ENCODE measurements at places on chromosomes 13 and 19. TPM values are rescaled to one million over a fixed set of nuclear protein-coding genes. Genes with fewer than 3 reads are reported as not detected.

HCST gene
- total RNA-seq: 1.3 TPM

RANBP3 gene
- total RNA-seq: 92.4 TPM

C19orf33 gene
- 46.8 TPM for total RNA-seq

MAP4K1 gene
- total RNA-seq: 16.8 TPM

NLRP4 gene
- total RNA-seq: not detected

IL17D gene
- total RNA-seq: 1.5 TPM

CYP2F1 gene
- total RNA-seq: not detected

PRTN3 gene
- total RNA-seq: not detected

CD22 gene
- total RNA-seq: 0.92 TPM

ADAT3 gene
- total RNA-seq: 12.1 TPM

SIGLEC6 gene
- total RNA-seq: not detected

ZNF763 gene
- total RNA-seq: 4.8 TPM

FREM2 gene
- total RNA-seq: 42.8 TPM

RXFP2 gene
- total RNA-seq: not detected

SLC15A1 gene
- total RNA-seq: 10.9 TPM

CACNG7 gene
- total RNA-seq: 6.0 TPM

ZNF17 gene
- total RNA-seq: 13.9 TPM

PLEKHF1 gene
- total RNA-seq: 6.3 TPM

LILRB5 gene
- not detected for total RNA-seq

CEACAM4 gene
- not detected for total RNA-seq

NECTIN2 gene
- total RNA-seq: 123 TPM

FBXO27 gene
- total RNA-seq: 8.2 TPM

FLT3LG gene
- total RNA-seq: 2.0 TPM

ASPDH gene
- not detected for total RNA-seq

FGF22 gene
- not detected for total RNA-seq

FAM174C gene
- 36.4 TPM for total RNA-seq

SLC25A41 gene
- total RNA-seq: 1.1 TPM

ZNF813 gene
- 7.6 TPM for total RNA-seq

LILRA5 gene
- total RNA-seq: not detected

SIAH3 gene
- 0.53 TPM for total RNA-seq

FPR3 gene
- total RNA-seq: not detected

KLF1 gene
- total RNA-seq: not detected

PNMA8A gene
- total RNA-seq: 21.9 TPM

PRRG2 gene
- total RNA-seq: 5.1 TPM

LENG9 gene
- total RNA-seq: 4.2 TPM

ICAM3 gene
- total RNA-seq: 5.8 TPM

ZNF418 gene
- 24.6 TPM for total RNA-seq

CYSLTR2 gene
- total RNA-seq: 6.1 TPM

NLRP9 gene
- not detected for total RNA-seq

IL12RB1 gene
- not detected for total RNA-seq

PDX1 gene
- total RNA-seq: 7.1 TPM

PRSS57 gene
- not detected for total RNA-seq

SHANK1 gene
- 7.8 TPM for total RNA-seq

TUBA3C gene
- total RNA-seq: not detected

SYNE4 gene
- total RNA-seq: 8.7 TPM

Measured in type B pancreatic cell (in vitro differentiated cells).